ENCODE measurements at places on chromosomes 12 and 14. TPM values are rescaled to one million over a fixed set of nuclear protein-coding genes. Genes with fewer than 3 reads are reported as not detected.

DNA sequence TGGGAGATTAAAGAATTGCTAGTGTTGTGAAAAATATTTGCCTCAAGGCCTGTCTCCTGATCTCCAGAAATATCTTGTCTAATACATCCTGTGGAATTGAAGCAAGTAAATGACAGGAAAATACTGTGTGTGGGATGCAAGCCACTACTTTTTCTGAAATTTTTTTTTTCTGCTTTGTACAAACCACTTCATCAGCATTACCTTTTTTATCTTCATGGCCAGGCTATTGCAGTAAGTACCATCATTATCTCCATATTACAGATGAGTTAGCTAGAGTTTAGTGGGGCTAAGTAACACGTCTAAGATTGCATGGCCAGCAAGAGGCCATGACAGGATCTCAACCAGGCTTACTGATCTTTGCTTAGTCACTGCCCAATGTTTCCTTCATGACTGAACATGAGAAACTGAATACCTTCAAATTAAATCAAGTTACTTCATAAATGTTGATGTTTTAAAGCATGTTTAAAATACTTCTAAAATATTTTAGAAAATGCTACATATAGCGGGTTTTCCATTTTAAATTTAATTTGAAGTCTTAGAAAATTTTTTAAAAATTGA, 273.7 kb downstream of the SLC6A15 start:
- DNase-seq, result no peak

DNA sequence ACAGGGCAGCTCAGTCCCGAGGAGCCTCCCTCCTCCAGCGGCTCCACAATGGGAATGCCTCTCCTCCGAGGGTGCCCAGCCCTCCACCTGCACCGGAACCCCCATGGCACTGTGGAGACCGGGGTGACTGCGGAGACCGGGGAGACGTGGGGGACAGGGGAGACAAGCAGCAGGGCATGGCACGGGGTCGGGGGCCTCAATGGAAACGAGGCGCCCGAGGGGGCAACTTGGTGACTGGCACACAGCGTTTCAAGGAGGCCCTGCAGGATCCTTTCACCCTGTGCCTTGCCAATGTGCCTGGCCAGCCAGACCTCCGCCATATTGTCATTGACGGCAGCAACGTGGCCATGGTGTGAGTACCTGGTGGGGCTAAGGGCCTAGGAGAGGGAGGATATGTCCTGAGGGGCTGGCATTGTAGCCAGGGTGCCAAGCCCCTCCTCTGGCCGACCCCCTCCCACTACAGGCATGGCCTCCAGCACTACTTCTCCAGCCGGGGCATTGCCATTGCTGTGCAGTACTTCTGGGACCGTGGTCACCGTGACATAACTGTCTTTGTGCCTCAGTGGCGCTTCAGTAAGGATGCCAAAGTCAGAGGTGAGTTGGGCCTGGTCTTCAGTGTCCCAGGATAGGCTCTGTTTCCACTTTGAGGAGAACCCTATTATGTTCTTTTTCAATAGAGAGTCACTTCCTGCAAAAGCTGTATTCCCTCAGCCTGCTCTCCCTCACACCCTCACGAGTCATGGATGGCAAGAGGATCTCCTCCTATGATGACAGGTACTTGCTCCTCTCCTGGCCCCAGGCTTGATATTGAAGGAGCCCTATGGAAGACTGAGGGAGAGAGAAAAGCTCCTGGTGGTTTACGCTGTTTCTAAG, 2.7 kb downstream of the KHNYN start:
- DNase-seq, result no peak

- DNase-seq, result no peak
Measured at GRCh38 chr12:39816671-39817185, 197.1 kb upstream of the ABCD2 start.

GRCh38 chr12:78305808-78306207, 475.1 kb downstream of the NAV3 start:
- DNase-seq, result no peak

GRCh38 chr12:62802321-62802720, 132.6 kb downstream of the PPM1H start:
- DNase-seq, result no peak

- no peak for DNase-seq
Measured at GRCh38 chr12:105113094-105113493, 5.6 kb downstream of the WASHC4 start.

DNA sequence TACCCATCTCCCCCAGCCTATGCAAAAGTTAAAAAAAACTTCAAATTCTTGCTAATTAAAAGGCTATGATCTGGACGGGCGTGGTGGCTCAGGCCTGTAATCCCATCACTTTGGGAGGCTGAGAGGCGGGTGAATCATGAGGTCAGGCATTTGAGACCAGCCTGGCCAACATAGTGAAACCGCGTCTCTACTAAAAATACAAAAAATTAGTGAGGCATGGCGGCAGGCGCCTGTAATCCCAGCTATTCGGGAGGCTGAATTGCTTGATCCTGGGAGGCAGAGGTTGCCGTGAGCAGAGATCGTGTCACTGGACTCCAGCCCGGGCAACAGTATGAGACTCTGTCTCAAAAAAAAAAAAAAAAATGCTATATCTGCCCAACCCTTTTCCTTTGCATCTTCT, 925.4 kb downstream of the GALC start:
- no peak for DNase-seq

DNA sequence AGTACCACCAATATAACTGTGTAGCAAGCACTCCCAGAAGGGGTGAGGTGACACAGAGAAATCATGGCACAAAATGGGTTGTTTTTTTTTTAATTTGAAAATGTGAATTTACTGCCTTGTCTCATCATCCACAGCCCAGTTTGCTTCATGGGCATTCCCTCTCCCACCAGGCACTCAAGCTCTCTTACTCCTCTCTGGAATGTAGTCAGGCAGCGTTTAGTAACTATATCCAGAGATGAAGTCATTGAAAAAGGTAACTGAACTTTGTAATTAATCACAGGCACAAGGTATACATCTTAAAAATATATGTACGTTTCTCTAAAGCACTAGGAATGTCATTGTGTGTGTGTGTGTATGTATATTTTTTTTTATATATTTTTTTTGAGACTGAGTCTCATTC, 91.4 kb downstream of the FAR2 start:
- DNase-seq, result peak; percentile 63

DNA sequence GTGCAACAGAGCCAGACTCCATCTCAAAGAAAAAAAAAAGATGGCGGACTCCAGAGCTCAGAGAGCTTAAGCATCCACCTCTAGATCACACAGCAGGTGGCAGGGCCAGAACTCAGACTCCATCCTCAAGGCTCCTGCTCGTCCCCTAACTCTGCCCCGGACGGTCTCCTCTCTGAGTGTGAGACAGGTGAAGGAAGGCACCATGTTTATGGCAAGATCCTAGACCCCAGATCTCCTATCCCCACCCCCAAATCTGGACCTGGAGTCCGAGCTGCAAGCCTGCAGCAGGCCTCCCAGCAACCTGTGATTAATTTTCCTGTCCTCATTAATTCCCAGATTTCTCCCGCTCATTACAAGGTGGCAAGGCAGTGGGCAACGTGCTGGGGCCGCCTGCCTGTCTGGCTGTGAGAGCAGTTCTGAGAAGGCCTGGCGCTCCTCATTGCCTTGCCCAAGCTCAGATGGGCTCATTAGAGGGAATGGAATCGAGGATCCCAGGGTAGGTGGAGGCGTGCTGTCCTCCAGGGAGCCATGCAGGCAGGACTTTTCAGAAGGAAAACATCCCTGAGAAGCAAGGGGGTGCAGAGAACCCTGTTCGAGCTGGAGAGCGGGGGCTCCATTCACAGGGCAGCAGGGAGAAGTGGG, 296.6 kb upstream of the RTL1 start:
- no peak for DNase-seq

GRCh38 chr12:2561367-2561766, 233.4 kb upstream of the FKBP4 start:
- no peak for DNase-seq

DNA sequence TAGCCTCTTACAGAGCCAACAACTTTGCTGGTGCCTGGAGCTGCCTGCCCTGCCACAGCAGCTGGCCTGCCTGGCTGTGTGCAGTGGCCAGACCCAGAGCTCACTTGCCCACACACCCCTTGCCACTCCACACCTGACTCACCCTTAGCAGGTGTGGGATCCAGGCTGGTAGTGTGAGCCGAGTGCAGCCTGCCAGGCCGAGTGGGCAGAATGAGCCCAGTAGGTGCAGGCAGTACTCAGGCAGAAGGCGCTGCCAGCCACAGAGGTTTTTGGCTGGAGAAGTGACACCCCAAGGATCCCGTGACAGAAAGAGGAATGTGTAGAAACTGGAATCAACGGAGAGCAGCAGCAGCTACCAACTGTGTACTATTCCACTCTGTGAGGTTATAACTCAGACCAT, 29.8 kb upstream of the PYGL start:
- DNase-seq, result no peak

GRCh38 chr12:44385964-44386363, 490.2 kb downstream of the NELL2 start:
- DNase-seq, result peak; percentile 51

SCNN1A gene
- 2.2 TPM for total RNA-seq

CLEC4D gene
- 1.2 TPM for total RNA-seq

FOXM1 gene
- total RNA-seq, result 7.5 TPM

HOTAIR gene
- total RNA-seq, result 12.5 TPM

KRT79 gene
- not detected for total RNA-seq

RPL6 gene
- 716 TPM for total RNA-seq

ENDOU gene
- 2.9 TPM for total RNA-seq

VWF gene
- total RNA-seq, result 99.9 TPM

AQP6 gene
- total RNA-seq, result 0.48 TPM

Measured in umbilical cord (tissue), 2 donors.